ENCODE measurements at places on chromosomes 4 and X. TPM values are rescaled to one million over a fixed set of nuclear protein-coding genes. Genes with fewer than 3 reads are reported as not detected.

NHS gene
- 11.5 TPM for total RNA-seq

MOB1B gene
- total RNA-seq = 5.6 TPM

TAPT1 gene
- 17.2 TPM for total RNA-seq

MUC7 gene
- total RNA-seq = not detected

ZNF280C gene
- total RNA-seq = 3.1 TPM

TRIM61 gene
- total RNA-seq = not detected

RTL3 gene
- 0.34 TPM for total RNA-seq

EREG gene
- 0.04 TPM for total RNA-seq

TMEM271 gene
- total RNA-seq = not detected

FGD1 gene
- 2.9 TPM for total RNA-seq

TMEM164 gene
- total RNA-seq = 9.8 TPM

ARMCX4 gene
- total RNA-seq = 0.94 TPM

SOX3 gene
- not detected for total RNA-seq

ACOT9 gene
- total RNA-seq = 59.0 TPM

SPOCK3 gene
- 1.4 TPM for total RNA-seq

NDP gene
- total RNA-seq = not detected

WNK3 gene
- 0.64 TPM for total RNA-seq

DUX4 gene
- total RNA-seq = not detected

AFAP1 gene
- 73.9 TPM for total RNA-seq

NR0B1 gene
- total RNA-seq = 0.91 TPM

HOPX gene
- not detected for total RNA-seq

PABPC5 gene
- total RNA-seq = 1.2 TPM

CYTL1 gene
- total RNA-seq = not detected

MTMR8 gene
- 0.26 TPM for total RNA-seq

COX7B2 gene
- 5.8 TPM for total RNA-seq

CXCL13 gene
- total RNA-seq = not detected

TBC1D9 gene
- 13.6 TPM for total RNA-seq

FLNA gene
- total RNA-seq = 1,391 TPM

GAGE1 gene
- 37.1 TPM for total RNA-seq

UNC5C gene
- total RNA-seq = 0.58 TPM

CCDC149 gene
- 6.9 TPM for total RNA-seq

LINC00632 gene
- 5.1 TPM for total RNA-seq

DMRTC1 gene
- not detected for total RNA-seq

SSX2 gene
- total RNA-seq = 4.5 TPM

GYPE gene
- not detected for total RNA-seq

TCEAL5 gene
- total RNA-seq = not detected

PAGE4 gene
- total RNA-seq = not detected

TMEM156 gene
- 5.9 TPM for total RNA-seq

FRG2 gene
- total RNA-seq = not detected

ENPP6 gene
- not detected for total RNA-seq

CLCN4 gene
- total RNA-seq = 3.1 TPM

USP51 gene
- total RNA-seq = 0.05 TPM

SULT1B1 gene
- 0.11 TPM for total RNA-seq

SPANXA1 gene
- total RNA-seq = 18.7 TPM

FAM200B gene
- total RNA-seq = 44.0 TPM

POU4F2 gene
- total RNA-seq = not detected

LEF1 gene
- 33.9 TPM for total RNA-seq

MAML3 gene
- 9.2 TPM for total RNA-seq

GPR78 gene
- not detected for total RNA-seq

LRCH2 gene
- 1.8 TPM for total RNA-seq

NUP62CL gene
- total RNA-seq = not detected

GAK gene
- total RNA-seq = 145 TPM

Measured in A375 (cell line).